ENCODE measurements at places on chromosomes 6 and 20.
A peak's percentile ranks its signal among the peaks of the same experiment; 100 is the strongest.

DNA sequence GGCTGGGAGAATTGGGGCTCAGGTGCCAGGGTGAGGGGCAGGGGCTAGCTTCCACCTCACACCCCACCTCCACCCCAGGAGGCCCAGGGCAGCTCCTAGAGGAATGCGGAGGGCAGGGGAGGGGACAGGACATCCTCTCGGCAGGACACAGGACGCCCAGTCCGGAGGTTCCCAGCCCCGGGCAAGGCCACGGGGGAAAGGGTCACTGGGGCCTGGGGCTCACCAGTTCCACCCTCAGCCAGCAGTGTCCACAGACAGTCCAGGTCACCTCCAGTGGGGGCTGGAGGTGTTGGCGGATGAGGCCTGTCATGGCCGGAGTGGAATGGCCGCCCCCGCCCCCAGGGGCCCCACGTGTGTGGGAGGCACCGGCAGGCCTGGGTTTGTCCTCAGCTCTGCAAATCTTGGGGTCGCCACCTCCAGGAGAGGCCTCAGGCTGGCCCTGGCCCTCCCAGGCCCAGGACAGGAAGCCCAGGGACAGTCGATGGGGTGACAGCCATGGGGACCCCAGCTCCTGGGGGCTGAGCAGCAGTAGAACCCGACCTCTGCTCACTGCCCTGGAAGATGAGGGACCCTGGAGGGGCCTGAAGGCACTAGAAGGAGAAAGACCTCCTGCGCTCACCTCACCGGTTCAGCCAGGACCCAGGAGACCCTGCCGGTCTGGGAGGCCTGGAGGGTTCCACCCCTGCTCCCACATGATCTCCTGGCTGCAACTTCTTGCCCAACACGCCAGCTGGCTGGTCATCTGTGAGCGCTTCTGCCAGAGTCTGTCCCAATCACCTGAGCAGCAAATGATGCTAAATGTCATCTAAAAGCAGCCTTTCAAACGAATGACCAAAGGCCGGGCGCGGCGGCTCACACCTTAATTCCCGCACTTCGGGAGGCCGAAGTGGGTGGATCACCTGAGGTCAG is 13.0 kb upstream of the ABHD16B start:
- no peak for DNase-seq

DNA sequence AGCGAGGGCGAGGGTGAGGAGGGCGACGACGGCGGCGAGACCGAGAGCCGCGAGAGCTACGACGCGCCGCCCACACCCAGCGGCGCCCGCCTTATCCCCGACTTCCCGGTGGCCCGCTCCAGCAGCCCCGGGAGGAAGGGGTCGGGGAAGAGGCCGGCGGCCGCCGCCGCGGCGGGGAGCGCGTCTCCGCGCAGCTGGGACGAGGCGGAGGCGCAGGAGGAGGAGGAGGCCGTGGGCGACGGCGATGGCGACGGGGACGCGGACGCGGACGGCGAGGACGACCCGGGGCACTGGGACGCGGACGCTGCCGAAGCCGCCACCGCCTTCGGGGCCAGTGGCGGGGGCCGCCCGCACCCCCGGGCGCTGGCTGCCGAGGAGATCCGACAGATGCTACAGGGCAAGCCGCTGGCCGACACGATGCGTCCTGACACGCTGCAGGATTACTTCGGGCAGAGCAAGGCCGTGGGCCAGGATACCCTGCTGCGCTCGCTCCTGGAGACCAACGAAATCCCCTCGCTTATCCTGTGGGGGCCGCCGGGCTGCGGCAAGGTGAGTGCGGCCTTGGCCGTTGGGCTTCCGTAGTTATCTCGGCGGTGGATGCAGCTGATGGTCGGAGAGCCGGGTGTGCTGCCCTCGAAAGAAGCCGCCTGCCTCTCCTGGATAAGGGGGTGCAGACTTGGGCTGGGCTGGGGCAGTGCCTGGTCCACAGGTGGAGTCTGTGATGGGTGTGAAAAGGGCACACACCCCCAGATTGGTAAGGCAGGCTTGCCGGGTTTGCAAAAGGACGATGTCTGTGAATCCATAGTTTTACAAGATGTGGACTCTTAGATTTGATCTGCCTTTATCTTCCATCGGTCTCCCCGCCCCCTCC is 938 bp downstream of the WRNIP1 start:
- no peak for DNase-seq

DNA sequence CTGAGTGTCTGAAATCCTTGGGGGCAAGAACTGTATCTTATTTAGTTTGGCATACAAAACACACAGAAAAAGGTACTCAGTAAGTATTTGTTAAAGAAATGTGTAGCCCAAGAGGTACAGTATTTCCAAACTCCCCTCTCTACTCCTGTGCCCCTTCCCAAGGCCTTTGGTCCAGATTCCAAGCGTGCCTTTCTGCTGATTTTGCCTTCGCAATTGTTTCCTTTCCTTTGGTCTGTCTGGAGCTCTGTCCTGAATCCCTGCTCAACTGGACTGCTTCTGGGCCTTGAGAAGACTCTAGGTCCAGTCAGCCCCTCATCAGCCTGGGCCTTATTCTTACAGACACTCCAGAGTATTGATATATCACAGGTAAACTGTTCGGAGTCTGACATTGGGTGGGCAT is 122.2 kb upstream of the SYNCRIP start:
- DNase-seq: no peak

DNA sequence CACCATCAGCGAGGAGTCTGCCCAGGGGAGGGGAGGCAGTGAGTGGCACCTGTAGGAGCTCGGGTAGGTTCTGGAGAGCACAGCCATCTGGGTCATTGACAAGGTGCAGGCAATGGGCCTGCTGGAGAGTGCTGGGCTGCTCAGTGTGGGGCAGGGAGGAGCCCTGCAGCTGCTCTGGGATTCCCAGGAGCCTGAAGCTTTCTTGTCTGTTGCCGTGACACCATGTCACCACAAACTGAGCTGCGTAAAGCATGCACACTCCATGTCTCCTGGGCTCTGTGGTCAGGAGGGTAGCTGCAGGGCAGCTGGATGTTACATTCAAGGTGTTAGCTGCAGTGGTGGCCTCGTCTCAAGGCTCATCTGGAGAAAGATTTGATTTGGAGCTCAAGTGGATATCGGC is 4.5 kb upstream of the SLC22A1 start:
- no peak for DNase-seq

- no peak for DNase-seq
Observed at GRCh38 chr20:2475850-2476741, 5.5 kb upstream of the SNRPB start.

DNA sequence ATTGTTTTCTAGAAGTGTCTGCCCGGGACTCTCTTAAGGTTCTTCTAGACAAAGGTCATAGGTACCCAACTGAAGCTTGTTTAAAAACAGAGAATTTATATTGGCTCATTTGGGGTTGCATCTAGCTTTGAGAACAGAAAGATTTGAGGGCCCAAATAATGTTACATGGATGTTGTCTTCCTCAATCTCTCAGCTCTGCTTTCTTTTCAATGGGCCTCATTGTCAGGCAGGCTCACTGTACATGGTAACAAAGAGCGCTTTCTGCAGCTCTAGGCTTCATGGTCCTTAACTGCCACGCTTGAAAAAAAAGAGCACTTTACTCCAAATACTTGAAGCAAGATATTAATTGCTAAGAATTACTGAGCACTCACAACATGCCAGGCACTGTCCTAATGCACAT is 22.2 kb downstream of the NHLRC1 start:
- no peak for DNase-seq

DNA sequence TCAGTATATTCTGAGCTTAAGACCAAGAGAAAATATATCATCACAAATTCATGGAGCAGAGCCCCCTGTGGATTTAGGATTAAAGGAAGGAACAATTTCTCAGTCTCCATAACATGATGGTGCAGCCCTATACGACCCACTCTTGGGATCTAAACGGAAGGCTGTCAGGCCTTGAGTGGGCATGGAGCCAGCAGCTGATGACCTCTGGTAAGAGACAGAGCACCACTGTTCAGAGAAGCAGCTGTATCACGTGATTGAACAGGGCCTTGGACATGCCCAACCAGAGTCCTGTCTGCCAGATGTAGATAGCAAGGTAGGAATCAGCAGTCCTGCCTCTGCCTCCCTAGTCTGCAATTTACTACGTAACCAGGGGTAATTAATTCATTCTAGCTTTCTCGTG is 259.4 kb upstream of the POU3F2 start:
- no peak for DNase-seq

DNA sequence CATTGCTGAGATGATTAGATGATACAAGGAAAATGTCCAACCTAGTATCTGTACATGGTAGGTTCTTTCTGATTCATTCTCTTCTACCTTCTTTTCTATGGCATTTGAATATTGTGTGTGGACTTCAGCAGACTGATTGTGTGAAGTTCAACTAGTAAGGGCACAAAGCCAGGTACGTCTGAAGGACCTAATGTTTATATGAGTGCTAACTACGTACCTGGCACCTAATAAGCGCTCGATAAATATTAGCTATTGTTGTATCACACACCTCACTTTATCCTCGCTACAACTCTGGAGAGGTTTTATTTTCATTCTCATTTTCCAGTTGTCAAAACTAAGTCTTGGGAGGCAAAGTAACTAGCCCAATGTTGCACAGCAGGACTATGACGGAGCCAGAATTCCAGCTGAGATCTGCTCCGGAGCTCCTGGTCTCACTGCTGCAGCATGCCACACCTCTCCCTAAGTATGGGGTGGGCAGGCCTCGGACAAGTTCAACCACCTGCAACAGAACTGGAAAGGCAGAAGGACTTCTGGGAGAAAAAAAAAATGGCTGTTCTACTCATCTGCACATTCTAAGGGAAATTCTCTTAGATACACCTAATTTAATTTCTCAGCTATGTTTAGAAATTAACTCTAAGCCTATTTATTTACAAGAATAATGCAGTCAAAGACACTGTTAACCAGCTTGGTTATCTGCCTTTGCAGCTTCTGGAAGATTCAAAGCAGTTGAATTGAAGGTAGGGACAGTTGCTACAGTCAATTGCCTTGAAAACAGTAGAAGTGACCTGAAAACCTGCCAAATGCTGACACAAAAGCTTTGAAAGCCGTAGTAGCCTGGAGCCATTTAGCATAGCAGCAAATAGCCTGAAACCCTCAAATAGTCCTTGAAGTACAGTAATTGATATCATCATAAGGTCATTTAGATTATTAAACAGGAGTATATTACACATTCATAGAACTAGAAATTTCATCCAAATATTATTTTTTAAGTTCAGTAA is 165.0 kb downstream of the PDE7B start:
- no peak for DNase-seq

- DNase-seq: peak; percentile 83
Observed at GRCh38 chr20:36574366-36575135, 1.2 kb downstream of the TGIF2 start.

GRCh38 chr6:24753545-24753944 is 21.2 kb upstream of the GMNN start:
- DNase-seq: no peak

DNA sequence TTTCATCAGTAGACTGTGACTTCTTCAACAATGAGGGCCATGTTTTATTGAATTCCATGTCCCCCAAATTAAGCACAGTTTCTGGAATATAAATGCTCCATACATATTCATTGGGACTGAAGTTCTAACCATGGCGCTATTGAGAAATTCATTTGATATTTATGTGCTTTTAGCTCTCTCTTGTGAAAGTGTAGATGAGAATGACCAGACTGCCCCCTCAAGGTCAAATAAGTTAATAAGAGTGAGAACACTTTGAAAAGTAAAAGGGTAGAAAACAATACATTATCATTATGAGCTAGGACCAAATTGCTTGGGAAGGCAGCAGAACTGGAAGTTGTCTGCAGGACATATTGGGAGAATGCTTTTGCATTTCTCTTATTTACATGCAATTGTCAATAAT is 597.9 kb downstream of the EPM2A start:
- DNase-seq: no peak

- DNase-seq: peak; percentile 50
Observed at GRCh38 chr6:42427871-42428270, 23.9 kb downstream of the TRERF1 start.

GRCh38 chr20:9912858-9913434 is 74.1 kb upstream of the PAK5 start:
- DNase-seq: no peak

GRCh38 chr6:149233056-149233715 is 84.3 kb upstream of the TAB2 start:
- DNase-seq: peak; percentile 79

DNA sequence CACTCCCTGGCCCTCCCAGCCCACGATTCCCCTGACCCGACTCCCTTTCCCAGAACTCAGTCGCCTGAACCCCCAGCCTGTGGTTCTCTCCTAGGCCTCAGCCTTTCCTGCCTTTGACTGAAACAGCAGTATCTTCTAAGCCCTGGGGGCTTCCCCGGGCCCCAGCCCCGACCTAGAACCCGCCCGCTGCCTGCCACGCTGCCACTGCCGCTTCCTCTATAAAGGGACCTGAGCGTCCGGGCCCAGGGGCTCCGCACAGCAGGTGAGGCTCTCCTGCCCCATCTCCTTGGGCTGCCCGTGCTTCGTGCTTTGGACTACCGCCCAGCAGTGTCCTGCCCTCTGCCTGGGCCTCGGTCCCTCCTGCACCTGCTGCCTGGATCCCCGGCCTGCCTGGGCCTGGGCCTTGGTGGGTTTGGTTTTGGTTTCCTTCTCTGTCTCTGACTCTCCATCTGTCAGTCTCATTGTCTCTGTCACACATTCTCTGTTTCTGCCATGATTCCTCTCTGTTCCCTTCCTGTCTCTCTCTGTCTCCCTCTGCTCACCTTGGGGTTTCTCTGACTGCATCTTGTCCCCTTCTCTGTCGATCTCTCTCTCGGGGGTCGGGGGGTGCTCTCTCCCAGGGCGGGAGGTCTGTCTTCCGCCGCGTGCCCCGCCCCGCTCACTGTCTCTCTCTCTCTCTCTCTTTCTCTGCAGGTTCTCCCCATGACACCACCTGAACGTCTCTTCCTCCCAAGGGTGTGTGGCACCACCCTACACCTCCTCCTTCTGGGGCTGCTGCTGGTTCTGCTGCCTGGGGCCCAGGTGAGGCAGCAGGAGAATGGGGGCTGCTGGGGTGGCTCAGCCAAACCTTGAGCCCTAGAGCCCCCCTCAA is at the start of gene LTA:
Gene LTA (plus strand): TSS at position 249 of the 871 bp plus-strand sequence. CDS start 454 bp downstream, at position 703.
- peak; percentile 93 for DNase-seq

DNA sequence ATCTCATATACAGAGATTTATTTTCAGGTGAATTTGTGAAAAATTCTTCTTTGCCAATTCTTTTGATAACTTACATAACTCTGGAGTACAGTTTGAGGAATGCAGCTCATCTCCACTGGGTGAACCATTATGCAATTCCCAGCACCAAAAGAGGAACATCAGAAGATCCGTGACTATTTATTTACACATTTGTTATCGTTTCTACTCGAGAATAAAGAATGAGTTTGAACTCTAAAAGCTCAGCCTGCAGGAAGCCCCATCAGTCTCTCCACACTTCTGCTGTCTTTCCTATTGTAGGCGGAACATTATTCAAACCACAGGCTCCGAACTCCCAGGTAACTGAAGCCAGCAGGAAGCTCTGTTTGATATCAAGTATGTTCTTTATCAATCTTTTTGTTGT is 95.9 kb upstream of the IFNGR1 start:
- DNase-seq: no peak

Measured in activated CD8-positive, alpha-beta memory T cell treated with anti-CD3 and anti-CD28 coated beads for 24 hours (primary cell).